Chondrocyte (in vitro differentiated cells): ENCODE measurements at places on chromosomes 3 and 15. TPM values are rescaled to one million over a fixed set of nuclear protein-coding genes. Genes with fewer than 3 reads are reported as not detected.

SH2D7 gene
- total RNA-seq = not detected in 3 replicates

DNA sequence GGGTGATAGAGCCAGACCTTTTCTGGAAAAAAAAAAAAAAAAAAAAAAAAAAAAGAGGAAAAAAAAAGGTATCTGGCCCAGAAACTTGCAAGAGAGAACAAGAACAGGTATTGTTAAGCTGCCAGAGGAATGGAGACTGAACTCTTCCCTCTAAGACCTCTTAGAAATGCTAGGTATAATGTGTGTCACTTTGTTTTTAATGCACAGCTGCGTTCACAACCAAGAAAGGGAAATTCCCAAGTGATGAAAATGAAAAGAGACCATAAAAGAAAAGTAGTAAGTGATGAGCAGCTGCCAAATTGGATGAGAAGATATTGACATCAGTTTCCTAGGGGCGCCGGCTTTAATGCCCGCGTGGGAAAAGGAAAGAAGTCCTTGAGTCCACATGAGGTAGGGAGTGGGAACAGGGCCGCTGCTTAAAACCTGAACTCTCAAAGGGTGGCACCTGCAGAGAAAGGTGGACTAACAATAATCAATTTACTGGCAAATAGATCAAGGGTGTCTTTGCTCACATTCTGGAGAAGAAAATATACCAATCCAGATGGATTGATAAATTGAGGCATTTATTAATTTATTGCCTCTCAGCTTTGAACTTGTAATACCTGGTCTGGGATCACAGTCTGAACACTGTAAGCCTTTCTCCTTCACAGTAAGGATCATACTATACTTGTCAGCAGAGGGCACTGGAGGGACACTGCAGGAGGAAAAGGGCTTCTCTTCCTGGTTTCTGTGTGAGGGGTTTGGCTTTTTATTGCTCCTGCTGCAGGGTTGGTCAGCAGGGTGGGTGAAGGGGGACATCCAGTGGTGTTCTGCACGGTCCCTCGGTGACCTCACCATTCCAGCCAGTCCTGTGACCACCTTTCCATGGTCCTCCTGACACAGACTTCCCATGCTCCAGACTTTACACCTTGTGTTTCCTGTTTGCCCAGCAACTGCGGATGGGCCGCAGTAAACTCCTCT is 131.6 kb downstream of the AQP9 start:
- H3K4me3 ChIP-seq = no peak overlapping the region
- H3K36me3 ChIP-seq = peaks cover 2% of the 10 kb centered on the region
- H3K4me1 ChIP-seq = no peaks in the 10 kb centered on the region
- DNase-seq = no peak

DNA sequence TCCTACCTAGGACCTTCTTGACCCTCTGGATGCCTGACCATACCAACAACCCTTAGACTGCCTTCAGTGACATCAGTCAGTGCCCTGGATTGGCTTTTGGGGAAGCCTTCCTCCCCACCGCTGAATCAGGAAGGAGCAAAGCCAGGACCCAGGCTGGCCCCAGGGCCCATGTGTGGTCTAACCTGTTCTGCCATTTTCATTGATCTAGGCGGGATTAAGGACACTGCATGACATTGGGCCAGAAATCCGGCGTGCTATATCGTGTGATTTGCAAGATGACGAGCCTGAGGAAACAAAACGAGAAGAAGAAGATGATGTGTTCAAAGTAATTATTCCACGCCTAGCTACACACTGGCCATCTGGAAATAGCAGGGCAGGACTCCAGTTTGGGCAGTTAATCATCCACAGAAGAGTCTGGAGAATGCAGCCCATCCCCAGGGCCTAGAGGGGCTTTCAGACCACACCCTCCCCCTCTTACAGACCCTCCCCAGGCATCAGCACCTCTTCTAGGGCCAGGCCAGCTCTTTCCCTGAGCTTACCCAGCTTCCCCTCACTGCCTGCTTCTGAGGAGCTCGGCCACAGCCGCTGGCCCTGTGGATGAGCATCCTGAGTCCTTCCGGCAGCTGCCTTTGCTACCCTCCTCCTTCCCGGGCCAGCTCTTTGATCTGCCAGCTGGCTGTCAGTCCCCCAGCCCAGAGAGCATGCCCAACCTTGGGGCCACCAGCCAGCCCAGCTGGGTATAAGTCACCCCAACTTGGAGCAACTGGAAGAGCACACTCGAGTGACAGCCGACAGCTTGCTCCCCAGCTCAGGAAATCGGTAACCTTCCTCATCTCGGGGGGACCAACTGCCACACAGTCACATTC is 45.9 kb downstream of the CHDH start:
- H3K27ac ChIP-seq = no peak overlapping the region
- no peaks in the 10 kb centered on the region for H3K36me3 ChIP-seq
- no peak for DNase-seq
- H3K27me3 ChIP-seq = peaks cover 7% of the 10 kb centered on the region
- no peak overlapping the region for H3K4me3 ChIP-seq

GRCh38 chr3:122324871-122325323 is at the start of gene CSTA:
Gene CSTA (plus strand): TSS chr3:122325248. CDS start chr3:122325293, 45 bp downstream.
- H3K4me3 ChIP-seq = no peak within 1 kb of the TSS
- H3K27me3 ChIP-seq = peaks cover 11% of the 10 kb centered on the region
- H3K36me3 ChIP-seq = no peaks in the 10 kb centered on the region
- DNase-seq = no peak

DNA sequence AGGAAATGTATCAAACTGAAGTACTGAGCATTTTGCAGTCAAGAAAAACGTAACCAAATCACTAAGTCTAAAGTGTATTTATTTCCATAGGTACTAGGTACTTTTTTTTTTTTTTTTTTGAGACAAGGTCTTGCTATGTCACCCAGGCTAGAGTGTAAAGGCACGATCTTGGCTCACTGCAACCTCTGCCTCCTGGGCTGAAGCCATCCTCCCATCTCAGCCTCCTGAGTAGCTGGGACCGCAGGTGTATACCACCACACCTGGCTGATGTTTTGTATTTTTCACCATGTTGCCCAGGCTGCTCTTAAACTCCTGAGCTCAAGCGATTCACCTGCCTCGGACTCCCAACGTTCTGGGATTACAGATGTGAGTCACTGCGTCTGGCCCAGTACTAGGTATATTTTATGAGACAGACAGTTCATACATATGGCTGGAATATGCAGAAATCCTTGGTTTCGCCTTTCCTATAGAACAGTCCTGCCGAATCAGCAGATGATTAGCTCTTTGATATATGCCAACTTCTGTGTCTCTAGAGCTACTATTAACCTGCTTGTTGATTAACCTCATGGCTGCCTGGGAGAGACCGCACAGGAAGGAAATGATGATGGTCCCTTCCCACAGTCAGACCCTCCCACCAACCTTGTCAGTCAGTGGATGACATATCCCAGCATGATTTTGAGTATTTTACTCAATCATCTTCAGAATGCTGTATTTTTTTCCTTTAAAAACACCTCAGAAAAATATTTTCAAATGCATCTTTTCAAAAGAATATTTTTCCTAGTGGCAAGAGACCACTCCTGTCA is 32.3 kb downstream of the TMOD3 start:
- no peaks in the 10 kb centered on the region for H3K27me3 ChIP-seq
- no peak overlapping the region for H3K27ac ChIP-seq
- peaks cover 22% of the 10 kb centered on the region for H3K36me3 ChIP-seq
- DNase-seq = no peak
- no peak overlapping the region for H3K4me3 ChIP-seq
- peaks cover 42% of the 10 kb centered on the region for H3K4me1 ChIP-seq

LSM3 gene
- total RNA-seq = 8.1 to 12.8 TPM (median 8.4 TPM) in 3 replicates

HDC gene
- not detected in 3 replicates for total RNA-seq

STAB1 gene
- total RNA-seq = not detected in 3 replicates

ZNF385D gene
- 1.1 to 22.3 TPM (median 1.2 TPM) in 3 replicates for total RNA-seq

B3GALNT1 gene
- total RNA-seq = 14.1 to 24.8 TPM (median 22.0 TPM) in 3 replicates

DNA sequence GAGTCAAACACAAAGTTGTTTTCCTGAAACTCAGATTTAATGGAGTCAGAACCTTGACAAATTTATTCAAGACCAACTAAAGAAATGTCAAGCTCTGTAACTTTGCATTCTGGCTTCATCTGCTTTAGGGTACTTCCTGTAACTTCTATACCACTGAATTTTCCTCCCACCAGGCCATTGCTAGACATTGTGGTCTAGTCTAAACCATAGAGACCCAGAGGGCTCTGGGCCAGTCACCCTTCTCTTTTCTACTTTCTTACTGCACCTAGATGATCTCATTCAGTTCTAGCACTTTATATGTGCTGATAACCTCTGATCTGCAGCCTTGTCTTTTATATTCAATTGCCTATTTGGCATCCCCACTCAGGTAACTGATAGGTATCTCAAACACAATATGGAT is 2.8 kb upstream of the OR5K1 start:
- H3K27me3 ChIP-seq = peaks cover 18% of the 10 kb centered on the region
- no peak overlapping the region for H3K27ac ChIP-seq
- no peaks in the 10 kb centered on the region for H3K36me3 ChIP-seq
- H3K4me3 ChIP-seq = no peak overlapping the region
- H3K4me1 ChIP-seq = no peaks in the 10 kb centered on the region
- DNase-seq = no peak

SNTN gene
- not detected in 3 replicates for total RNA-seq
